Left cardiac atrium (tissue), 4 donors: ENCODE measurements at places on chromosomes 13 and 19. TPM values are rescaled to one million over a fixed set of nuclear protein-coding genes. Genes with fewer than 3 reads are reported as not detected.

DNA sequence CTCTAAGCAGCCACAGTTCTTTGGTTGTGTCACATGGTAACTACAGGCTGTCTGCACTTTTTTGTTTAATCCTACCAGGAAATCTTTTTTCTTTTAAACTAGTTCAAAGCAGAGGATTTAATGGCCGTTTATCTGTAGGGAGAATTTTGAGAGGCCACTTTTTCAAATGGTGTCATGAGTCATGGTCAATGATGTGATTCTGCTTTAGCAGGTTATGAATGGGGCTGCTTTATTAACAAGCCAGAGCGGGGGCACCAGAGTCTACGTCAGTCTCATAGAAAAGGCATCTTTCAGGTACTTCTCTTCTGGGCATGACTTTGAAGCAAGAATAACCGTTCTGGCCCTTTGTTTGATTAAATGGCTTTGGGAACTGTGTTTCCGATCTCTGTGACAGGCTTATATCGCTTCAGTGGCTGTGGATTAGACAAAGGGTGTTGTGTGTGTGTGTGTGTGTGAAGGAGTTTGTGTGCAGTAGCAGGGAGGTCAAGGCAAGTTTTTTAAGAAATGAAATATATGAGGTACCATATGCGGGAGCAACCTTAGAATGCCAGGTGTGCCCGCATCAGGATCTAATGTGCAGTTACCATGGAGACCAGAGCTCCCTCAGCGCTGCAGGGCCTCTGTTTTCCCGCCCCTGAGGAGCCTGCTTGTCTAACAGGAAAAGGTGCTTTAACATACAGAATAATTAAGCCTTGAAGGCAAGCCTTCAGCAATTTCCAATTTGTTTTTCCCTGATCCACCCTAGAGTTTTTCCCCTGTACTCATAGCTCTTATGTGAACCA is 120.5 kb downstream of the KATNAL1 start:
- DNase-seq, result no peak

GRCh38 chr13:23455401-23456185 is 22.1 kb upstream of the SACS start:
- DNase-seq, result no peak

GIPR gene
- total RNA-seq, result 11.0 TPM

- no peak for DNase-seq
Observed at GRCh38 chr19:10408511-10409283, 5.4 kb upstream of the CDC37 start.

DNA sequence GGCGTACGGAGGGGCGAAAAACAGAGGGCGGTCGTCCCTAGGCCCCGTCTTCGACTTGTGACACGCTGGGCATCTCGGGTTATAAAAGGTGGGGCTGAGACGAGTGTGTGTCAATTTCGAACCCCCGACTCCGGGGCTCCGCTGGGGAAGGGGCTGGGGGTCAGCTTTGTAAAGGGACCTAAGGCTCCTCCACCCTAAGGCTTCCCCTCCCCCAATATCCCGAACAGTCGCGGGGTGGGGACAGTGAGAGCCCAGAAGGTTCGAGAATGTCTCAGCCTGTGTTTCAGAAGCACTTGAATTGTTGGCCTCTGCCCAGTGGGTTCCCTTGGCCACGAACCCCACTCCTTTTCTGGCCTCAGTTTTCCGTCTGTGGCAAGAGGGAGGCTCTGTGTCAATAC is 450 bp downstream of the SELENOW start:
- DNase-seq, result peak; percentile 39

BST2 gene
- 72.6 TPM for total RNA-seq
